ENCODE measurements at places on chromosomes 13 and 19.

GRCh38 chr19:43780706-43781525 is at the start of gene KCNN4:
Gene KCNN4 (minus strand): TSS chr19:43780973. CDS start chr19:43780861, 112 bp downstream.
- DNase-seq, result no peak

DNA sequence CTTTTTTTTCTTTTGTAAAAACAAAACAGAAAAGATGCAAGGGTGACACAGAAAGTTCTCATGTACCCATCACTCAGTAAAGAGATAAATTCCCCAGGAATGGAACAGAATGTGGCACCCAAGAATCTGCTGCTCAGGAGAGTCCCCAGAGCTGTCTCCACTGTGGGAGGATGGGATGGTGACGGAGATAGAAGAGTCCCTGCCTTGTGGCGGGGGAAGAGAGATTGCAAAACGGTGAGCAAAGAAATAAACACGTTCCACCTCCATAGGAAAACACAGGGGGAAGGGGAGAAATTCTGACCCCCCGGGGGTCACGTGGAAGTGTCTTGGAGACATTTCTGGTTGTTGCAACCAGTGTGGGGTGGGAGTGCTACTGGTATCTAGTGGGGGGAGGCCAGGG is 76.4 kb downstream of the INSR start:
- DNase-seq, result no peak

- no peak for DNase-seq
Observed at GRCh38 chr13:44853641-44854040, 135.6 kb downstream of the NUFIP1 start.

DNA sequence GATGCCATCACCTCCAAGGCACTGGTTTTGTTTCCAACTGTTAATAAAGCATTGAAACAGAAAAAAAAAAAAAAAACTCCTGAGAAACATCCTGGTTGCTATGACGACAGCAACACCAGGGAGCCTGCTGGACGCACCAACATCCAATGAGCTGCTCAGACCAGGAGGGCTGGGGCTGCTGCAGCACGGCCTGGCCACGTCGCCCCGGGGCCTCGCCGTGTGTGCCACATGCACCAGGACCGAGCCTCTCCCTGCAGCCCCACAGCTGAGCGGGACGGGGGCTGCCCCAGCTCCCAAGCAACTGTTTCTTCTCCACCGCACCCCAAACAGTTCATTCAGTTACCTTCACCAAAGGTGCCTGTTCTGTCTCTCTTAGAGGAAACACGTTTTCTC is 54.5 kb downstream of the RASA3 start:
- DNase-seq, result no peak

- DNase-seq, result peak; percentile 35
Observed at GRCh38 chr13:106619688-106620555, 52.0 kb upstream of the ARGLU1 start.

DNA sequence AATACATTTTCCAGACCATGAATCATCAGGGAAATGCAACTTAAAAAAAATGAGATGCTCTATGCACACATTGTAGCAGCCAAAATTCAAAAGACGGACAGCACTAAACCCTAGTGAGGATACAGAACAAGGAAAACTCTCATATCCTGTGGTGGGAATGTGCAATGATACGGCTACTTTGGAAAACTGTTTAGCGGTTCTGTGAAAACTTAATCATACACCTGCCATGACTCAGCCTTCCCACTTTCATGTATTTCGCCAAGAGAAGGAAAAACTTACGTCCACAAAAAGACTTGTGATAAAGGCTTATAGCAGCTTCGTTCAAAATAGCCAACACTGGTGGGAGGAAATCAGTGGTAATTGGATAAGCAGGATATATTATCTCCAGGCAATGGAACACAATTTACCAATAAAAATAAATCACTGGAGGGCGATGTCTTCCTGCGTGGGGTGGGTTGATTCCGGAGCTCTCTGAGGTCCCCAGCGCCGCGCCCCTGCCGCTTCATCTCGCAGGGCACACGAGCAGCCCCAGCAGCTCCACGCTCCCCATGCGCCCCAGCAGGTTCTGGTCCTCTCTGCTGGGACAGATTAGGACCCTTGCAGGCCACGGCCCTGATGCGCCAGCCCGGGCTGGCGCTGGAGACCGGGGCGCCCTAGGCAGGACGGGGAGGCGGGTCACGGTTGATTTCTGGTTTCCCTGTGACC is 97.2 kb upstream of the ARHGEF7 start:
- no peak for DNase-seq

- DNase-seq, result no peak
Observed at GRCh38 chr19:18452386-18452785, 14.5 kb upstream of the ISYNA1 start.

GRCh38 chr19:19132912-19133311 is 5.4 kb downstream of the TMEM161A start:
- DNase-seq, result no peak

GRCh38 chr19:38569368-38569983 is 48.3 kb downstream of the MAP4K1 start:
- DNase-seq, result no peak

- DNase-seq, result no peak
Observed at GRCh38 chr19:35868823-35869326, 501 bp downstream of the APLP1 start.

Measured in Jurkat, Clone E6-1 (cell line).